NCI-H1105 (cell line): ENCODE measurements at places on chromosomes 1 and 21.

DNA sequence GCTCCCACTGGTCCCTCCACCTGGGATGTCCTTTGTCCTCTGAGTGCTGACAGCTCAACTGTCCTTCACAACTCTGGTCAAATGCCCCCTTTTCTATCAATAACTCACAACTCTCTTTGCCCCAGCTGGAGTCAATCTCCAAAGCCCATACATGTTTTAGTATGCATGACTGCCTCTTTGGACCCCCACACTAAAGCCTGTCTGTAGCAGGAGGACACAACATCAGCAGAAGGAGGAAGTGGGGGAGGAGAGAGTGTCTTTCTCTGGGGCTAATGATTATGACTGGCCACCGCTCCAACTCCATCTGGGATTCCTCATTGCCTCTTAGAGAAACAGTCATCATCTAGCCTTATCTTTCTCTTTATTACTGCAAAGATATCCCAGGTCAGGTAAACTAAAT, 186.6 kb upstream of the FGGY start:
- no peak for DNase-seq

DNA sequence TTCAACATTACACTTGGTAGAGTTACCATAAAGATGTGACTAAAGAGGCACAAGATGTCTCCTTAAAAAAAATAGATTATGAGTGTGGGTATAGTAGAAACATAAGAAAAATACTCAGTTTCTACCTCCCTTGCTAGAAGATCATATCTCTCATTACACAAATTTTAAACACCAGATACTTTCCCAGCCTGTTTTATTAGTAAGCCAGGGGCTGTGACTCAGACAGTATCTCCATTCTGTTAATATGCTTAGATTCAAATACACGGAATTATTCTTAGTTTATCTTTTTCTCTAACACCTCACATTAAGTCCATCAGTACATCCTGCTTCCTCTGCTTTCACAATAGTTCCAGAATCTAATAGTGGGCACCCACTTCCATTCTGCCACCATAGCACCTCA, 561.8 kb upstream of the ADAMTS5 start:
- DNase-seq: no peak

DNA sequence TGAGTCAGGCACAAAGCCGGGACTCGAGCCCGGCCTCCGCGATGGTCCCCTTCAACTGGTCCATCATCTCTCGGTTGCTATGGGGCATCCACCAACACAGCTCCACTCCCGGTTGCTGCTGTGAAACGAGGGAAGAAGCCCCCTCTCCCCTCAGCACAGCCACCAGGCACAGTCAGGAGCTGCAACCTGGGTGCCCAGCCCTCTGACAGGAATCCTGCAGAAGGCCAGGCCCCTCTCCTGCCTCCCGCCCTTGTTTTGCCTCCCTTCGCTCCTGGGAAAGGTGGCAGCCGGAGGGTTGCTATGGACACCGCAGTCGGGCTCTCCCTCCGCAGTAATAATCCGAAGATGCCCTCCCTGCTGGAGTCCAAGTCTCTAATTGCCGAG, 8.9 kb upstream of the KCNN3 start:
- DNase-seq: no peak

DNA sequence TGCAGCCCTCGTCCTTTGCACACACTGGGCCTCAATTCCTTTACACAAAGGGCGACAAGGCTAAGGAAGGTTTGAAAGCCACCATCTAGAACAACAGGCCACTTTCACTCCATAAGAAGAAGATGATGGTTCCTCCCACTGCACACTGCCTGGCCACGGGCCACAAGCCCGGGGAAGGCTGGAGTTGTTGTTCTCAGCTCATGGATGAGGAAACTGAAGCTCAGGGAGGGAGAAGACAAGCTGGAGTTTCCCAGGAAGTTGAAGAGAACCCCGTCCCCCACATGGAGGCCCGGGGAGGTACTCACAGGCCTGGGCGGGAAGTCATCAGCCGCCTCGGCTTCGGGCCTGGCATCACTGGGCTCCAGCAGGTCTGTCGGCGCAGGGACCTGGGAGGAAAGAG, 24.6 kb upstream of the DDOST start:
- DNase-seq: no peak

DNA sequence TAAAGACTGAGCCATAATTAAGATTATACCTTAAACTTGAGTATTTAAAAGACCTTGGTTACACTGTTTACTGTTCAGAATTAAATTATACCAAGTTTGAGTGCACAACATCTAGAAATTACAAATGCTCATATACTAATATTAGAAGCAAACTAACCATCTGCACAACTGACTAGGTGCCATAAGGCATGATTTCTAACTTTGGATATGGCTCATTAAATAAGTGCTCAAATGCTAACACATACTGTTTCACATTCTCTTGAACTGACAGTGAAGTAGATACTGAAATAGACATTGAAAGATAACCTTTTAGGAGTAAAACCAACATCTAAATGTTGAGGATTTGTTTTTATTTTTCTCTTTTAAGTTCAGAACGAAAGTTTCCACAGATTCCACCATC, 74.1 kb downstream of the PRKAA2 start:
- no peak for DNase-seq

DNA sequence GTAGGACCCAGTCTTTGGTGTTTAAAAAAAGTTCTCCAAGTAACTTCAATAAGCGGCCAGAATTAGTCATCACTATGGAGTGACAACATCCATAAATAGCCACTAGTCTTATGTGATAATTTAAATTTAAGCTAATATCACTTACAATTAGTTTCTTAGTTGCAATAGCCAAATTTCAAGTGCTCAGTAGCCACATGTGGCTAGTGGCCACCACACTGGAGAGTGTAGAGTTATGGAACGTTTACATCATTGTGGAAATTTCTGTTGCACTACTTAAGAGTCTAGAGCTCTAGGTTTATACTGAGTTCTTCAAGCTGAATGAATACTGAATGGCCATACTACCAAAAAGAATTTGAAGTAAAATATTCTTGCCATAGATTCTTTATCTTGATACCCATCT, 121.1 kb downstream of the RUNX1 start:
- DNase-seq: no peak

- DNase-seq: no peak
These were observed 77.7 kb downstream of the LRRC8C start for GRCh38 chr1:89710498-89711139.

- no peak for DNase-seq
These were observed 96.6 kb upstream of the IPO9 start for GRCh38 chr1:201732351-201732750.

DNA sequence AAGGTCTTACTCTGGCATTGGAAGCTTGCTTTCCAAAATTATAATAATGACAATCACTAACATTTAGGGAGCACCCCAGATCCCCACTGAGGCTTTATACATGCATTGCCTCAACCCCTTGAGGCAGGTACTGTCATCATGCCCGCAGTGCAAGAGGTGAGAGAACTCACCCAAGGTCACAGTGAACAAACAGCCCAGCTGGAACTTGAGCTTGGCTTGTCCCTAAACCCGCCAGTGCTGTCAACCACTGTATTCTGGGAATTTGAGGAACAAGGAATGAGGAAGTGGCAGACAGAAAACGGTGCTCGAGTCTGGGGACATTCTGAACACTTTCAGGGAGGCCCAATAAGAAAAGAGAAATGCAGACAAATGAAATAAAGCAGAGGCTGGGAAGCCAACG, 34.6 kb upstream of the TLR5 start:
- no peak for DNase-seq

GRCh38 chr1:229116114-229116513, 154.8 kb upstream of the RAB4A start:
- DNase-seq: no peak

- DNase-seq: no peak
These were observed 51.7 kb downstream of the SKI start for GRCh38 chr1:2279817-2280216.

DNA sequence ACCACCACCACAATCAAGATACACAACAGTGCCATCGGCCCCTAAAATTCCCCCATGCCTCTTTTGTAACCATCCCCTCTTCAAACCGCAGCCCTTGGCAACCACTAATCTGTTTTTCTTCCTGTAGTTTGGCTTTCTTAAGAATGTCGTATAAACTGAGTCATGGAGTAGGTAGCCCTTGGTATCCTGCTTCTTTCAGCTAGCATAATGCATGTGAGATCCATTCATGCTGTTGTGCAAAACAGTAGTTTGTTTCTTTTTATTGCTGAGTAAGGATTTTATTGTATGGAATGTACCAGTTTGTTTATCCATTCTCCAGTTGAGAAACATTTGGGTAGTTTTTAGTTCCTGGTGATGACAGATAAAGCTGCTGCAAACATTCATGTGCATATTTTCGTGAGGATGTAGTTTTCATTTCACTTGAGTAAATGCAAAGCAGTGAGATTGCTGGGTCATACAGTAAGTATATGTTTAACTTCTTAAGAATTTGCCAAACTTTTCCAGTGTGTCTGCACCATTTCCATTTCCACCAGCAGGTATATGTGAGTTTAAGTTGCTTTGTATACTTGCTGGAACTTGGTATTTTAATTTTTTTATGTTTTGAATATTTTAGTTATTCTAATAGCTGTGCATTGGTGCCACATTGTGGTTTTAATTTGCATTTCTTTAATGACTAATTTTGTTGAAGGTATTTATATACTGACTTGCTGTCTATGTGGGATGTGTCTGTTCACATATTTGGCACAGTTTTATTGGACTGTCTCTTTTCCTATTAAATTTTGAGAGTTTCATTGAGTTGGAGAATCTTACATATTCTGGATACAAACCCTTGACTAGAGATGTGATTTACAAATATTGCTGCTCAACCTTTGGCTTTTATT, 148.4 kb upstream of the MAP1LC3C start:
- DNase-seq: no peak

GRCh38 chr1:158425027-158425426, 1.0 kb downstream of the OR10K2 start:
- DNase-seq: no peak

DNA sequence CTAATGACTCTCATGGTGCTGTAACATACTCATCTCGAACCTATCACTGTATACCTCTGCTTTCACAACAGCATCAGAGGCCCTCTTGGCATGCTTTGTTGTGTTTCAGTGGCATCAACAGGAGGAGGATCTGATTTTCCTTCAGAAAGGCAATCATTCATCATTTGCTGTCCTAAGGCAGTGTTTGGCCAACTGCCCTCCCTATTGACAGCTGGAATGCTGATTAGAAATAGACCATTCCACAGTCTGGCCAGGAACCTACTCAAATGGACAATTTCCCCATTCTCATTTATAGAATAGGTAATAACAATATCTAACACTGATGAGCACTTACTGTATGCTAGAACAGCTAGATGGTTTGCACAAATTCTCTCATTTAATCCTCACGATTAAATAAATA, 310.6 kb upstream of the PTBP2 start:
- DNase-seq: no peak

DNA sequence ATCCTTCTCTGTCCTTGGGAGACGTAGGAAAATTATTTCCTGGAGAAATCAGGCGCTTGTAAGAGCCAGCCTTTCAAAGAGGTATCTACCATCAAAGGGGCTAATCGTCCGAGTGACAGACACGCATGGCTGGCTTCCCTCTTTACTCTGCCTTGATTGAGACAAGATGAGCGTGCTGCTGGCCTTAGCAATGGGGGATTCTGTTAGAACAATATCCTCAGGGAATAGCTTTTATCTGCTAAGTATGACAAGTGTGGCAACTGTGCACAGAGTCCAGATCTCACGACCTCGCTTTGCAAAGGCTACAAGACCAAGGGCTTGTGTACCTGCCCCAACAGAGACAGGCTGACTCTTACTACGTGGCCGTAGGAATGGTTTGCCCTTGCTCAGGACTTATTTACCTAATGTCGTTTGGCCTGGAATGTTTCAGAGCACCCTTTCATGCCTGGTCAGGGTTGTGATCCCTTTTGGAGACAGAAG, 417.1 kb downstream of the KIF26B start:
- no peak for DNase-seq

GRCh38 chr1:233209481-233209880, 86.0 kb downstream of the PCNX2 start:
- no peak for DNase-seq

DNA sequence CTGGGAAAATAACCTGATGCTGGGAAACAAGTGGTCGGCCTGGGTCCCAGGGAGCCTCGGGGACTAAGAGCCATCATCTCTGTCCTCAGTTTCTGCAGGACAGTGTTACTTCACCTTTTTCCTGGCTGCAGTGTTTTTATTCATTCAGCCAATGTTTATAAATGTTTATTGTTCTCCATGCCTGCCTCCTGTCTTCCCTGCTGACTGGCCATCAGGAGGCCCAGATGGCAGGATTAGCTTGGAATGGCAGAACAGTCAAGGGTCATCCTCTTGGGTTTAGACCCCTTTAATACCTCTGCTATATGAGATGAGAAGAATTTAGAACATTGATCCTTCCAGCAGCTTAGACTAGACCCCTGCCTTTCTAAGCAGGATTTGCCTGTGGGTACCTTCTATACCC, 13.3 kb downstream of the MAPKAPK2 start:
- no peak for DNase-seq

DNA sequence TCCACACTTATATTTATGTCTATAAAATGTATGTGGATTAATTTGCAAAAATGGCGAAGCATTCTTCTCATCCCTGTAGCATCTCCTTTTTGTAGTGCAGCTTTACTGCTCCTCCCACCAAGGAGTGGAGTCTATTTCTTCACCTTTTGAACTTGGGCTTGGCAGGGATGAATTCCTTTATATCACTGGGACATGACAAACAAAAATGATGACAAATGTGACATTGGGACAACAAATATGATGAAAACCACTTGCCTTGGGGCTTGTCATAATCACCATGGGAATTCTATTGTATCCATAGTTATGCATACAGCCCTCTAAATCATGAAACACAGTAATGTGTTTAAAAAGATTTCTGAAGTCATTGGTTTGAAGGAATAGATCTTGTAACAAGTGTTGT, 155.0 kb downstream of the TNFSF18 start:
- DNase-seq: no peak

GRCh38 chr1:86906419-86906818, 7.5 kb downstream of the SELENOF start:
- DNase-seq: peak; percentile 60

GRCh38 chr1:42999308-42999707, 40.6 kb upstream of the SLC2A1 start:
- no peak for DNase-seq

- no peak for DNase-seq
These were observed 43.8 kb downstream of the KIRREL1 start for GRCh38 chr1:158037008-158037865.

DNA sequence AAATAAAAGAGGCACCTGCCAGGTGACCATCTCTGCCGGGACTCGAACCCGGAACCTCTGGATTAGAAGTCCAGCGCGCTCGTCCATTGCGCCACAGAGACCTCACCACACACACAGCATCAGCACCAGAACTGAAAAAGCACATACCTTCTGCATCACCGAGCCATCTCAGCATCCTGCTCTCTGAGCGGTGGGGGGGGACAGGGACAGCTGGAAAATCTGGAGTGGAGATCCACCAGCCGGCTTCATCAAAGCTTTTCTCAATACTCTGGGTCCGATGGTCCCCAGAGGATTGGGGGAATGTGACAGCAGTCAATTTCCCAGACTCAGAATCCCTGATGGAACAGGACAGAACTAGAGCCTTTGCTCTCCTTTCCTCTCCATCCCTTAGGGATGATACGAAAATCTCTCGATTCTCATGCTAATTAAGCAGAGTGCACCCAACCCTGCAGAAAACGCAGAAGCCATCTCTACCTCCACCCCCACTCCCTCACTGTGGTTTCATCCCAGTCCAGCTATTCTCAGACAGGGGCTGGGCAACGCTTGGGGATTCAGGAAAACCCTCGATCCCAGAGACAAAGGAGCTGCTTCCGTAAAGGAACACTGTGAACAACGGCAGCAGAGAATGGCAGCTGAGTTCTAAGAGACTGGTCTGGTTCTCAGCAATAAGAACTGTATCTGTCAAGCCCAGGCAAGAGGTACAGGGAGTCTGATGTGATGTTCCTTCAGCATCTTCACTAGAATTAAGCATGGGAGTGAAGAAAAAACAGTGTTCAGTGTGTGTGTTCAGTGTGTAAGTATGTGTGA, 29.6 kb upstream of the CADM3 start:
- peak; percentile 91 for DNase-seq
